ENCODE measurements at places on chromosomes 6 and 20.

GRCh38 chr6:37204014-37204751 lies 34.2 kb downstream of the PIM1 start:
- no peak for DNase-seq

- DNase-seq, result no peak
These were observed 45.2 kb upstream of the FANCE start for GRCh38 chr6:35406711-35407485.

GRCh38 chr6:147166992-147167391 lies 37.2 kb upstream of the STXBP5 start:
- DNase-seq, result no peak

- DNase-seq, result no peak
These were observed 21.2 kb upstream of the HLA-DQA1 start for GRCh38 chr6:32615885-32616532.
